ENCODE measurements at places on chromosomes 5 and 9. TPM values are rescaled to one million over a fixed set of nuclear protein-coding genes. Genes with fewer than 3 reads are reported as not detected.

GRCh38 chr5:82100303-82101077 lies 128.7 kb downstream of the ATG10 start:
- DNase-seq = peak; percentile 92

DNA sequence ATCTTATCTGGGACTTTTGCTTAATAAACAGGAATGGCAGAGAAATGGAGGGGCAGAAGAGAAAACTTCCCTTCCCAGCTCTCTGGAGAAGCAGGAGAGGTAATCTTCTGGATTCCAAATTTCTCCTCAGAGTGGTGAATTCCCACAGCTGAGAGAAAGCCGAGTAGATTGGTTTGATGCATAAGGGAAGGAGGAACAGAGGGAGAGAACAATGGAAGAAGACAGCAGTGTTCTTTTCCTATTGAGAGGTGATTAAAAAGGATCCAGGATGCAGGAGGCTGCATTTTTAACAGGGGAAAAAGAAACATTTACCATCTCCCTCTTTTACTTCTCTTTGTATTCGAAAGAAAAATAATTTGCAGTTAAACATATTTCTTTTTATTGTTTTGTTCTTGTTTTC lies 13.1 kb downstream of the SH3RF2 start:
- no peak for DNase-seq

CLINT1 gene
- total RNA-seq = 84.1 TPM

TMED9 gene
- total RNA-seq = 175 TPM

DNA sequence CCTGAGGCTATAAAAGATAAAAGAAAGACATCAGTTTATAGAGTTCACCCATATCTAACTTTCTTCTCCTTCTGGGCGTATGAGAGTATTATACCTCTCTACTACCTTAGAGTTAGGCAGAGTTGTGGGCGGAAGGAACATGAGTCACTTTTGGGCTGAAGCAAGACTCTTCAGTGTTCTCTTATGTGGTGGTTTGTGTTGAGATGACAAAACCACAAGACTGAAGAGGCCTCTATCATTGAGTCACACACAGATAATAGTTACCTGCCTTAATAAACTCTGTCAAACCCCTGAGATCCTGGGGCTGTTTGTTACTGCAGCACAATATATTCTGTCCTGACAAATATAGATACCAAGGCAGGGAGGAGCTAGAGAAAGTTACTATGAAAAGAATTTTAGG lies 184.2 kb downstream of the EFNA5 start:
- no peak for DNase-seq

DCAF10 gene
- 21.6 TPM for total RNA-seq

FBLL1 gene
- total RNA-seq = 0.84 TPM

ARID3C gene
- 0.48 TPM for total RNA-seq

GCNT4 gene
- total RNA-seq = 3.2 TPM

- no peak for DNase-seq
Measured at GRCh38 chr9:88742483-88742882, 207.5 kb downstream of the NXNL2 start.

SPINK5 gene
- total RNA-seq = 5.6 TPM

DNA sequence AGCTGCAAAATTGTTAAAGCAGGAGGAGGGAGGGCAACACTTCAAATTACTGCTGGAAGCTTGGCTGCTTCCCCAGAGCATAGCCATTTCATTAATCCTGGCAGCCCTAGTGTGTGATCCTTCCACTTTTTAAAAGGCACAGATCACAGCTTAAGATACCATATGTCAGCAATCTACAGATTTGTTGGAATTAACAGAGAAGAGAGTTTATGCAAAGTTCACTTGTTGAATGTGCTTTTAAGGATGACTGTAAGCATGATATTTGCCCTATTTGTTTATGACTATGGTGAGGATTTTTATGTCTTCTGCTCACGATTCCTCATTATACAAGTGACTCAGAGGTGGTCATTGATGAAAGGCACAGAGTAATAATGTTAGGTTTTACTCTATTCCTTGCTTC lies 156.0 kb upstream of the CDKN2B start:
- DNase-seq = no peak

GRCh38 chr9:5951686-5952211 lies 61.1 kb downstream of the MLANA start:
- DNase-seq = no peak

GRCh38 chr9:125744616-125745015 lies 2.6 kb upstream of the PBX3 start:
- DNase-seq = no peak

DNA sequence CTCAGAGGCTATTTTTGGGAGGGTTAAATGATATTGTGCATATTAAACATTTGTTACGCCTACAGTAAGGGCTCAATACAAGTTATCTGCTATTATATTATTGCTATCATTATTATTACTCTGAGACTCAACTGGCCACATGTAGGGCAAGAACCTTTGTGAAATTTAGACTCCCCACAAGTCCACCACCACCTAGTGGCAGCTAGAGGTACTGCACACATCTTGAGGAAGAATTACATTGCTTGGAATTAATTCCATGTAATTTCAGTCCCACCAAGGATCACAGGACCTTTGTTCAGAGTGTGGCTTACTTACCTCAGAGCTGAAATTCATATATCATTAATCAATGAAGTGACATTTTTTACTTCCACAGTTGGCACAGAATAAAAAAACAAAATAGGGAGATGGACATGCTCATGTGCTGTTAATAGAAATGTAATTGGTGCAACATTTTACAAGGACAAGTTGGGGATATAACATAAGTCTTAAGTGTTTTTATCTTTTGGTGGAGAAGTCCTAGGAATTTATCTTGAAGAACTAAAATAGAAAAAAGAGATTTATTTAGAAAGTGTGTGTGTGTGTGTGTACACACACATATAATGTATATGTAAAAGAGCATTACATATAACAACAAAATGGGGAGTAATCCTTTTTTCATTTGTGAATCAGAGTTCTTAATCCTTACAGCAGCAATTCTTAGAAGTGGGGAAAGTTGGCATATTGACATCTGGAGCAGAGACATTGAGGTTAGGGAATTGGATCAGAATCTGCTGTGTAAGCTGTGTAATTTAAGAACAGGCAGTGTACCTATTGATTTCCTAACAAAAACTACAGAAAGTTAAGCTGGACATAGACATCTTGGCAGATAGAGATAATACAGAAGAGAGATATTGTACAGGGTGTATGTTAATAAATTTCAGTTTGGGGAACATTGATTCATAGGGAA lies 11.2 kb downstream of the MSANTD3 start:
- no peak for DNase-seq

PCDHB6 gene
- 0.67 TPM for total RNA-seq

GRCh38 chr9:35341021-35341420 lies 148.9 kb upstream of the RUSC2 start:
- no peak for DNase-seq

CARTPT gene
- total RNA-seq = not detected

- DNase-seq = no peak
Measured at GRCh38 chr9:78863531-78863930, 566.6 kb downstream of the PSAT1 start.

DNA sequence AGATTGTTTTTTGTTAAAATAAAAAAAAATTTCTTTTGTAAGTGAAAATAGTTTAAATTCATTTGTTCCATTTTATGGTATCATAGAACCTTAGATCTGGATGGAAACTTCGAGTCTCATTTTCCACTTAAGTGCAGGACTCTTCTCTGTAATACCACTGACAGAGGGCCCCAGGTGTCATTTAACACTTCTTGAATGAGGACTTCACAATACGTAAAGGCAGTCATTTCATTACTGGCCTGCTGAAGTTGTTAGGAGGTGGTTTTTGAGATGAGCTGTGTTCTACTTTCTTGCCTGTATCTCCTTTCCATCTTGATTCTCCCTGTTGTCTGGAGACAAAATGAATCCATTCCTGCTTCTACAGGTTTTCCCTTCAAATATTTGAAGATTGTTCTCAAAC lies 455.3 kb downstream of the DMRT2 start:
- no peak for DNase-seq

GFI1B gene
- not detected for total RNA-seq

DNA sequence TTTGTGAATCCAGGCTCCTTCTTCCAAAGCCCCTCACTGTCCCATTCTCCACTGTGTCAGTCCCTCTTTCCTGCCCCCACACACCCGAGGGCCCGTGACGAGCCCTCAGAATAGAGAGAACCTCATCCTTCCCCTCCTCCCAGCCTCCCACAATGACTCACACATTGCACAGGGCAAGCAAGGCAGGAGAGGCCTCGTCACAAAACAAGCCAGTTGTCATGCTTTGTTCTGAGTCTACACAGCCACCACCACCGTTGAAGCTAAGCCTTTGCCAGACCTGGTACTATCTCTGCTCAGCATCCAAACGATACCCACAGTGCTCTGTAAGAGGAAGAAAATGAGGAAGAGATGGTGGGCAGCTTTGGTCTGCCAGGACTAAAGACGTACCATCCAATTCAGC lies 142.2 kb upstream of the ZNF366 start:
- no peak for DNase-seq

- DNase-seq = no peak
Measured at GRCh38 chr9:113963017-113963620, 87.0 kb downstream of the ZNF618 start.

DNA sequence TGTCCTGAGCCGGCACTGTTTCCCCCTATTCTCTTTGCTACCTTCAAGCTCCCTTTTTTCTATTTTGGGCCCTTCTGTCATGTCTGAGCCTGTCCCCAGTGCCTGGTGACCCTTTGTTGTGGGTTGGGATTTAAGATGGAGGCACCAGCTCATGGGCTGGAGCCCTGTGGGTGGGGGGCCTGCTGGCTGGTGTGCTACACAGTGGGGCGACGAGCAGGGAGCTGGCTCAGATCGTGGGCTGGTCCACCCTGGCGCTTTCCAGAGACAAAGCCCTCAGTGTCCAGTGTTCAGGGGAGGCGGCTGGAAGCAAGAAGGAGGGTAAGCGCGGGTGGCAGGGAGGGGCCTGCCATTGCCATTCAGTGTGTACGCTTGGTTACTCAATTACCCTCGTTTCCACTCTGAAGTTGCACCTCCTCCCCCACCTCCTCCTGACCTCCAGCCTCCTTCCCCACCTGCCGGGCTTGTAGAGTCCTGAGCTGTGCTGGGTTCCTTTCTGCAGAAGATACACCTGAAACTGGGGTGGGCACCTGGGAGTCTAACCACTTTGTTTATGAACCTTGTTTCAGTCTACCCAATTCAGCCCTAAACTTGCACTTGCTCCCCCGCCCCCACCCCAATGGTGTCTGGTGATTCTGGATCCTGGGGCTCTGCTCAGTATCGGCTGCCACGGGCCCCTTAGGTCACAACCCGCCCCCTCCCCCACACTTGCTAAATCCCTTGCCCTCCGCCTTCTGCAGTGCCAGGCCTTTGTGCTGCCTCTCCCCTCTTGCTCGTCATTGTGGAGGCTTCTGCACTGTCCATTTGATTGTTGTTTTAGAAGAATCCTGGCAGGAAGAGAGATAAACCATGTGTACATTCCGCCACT lies 49.9 kb downstream of the MVB12B start:
- no peak for DNase-seq

GRCh38 chr9:77899679-77900354 lies 131.8 kb downstream of the GNAQ start:
- peak; percentile 77 for DNase-seq

- no peak for DNase-seq
Measured at GRCh38 chr9:34884747-34885189, 73.3 kb upstream of the PHF24 start.

- DNase-seq = no peak
Measured at GRCh38 chr9:16356196-16356765, 514.2 kb downstream of the BNC2 start.

- no peak for DNase-seq
Measured at GRCh38 chr5:99379187-99379586, 450.4 kb upstream of the CHD1 start.

PCA3 gene
- not detected for total RNA-seq

OSMR gene
- total RNA-seq = 46.7 TPM

- DNase-seq = no peak
Measured at GRCh38 chr9:36550135-36550534, 22.6 kb upstream of the MELK start.

GARIN3 gene
- not detected for total RNA-seq

CNTNAP3B gene
- total RNA-seq = 4.9 TPM

DNA sequence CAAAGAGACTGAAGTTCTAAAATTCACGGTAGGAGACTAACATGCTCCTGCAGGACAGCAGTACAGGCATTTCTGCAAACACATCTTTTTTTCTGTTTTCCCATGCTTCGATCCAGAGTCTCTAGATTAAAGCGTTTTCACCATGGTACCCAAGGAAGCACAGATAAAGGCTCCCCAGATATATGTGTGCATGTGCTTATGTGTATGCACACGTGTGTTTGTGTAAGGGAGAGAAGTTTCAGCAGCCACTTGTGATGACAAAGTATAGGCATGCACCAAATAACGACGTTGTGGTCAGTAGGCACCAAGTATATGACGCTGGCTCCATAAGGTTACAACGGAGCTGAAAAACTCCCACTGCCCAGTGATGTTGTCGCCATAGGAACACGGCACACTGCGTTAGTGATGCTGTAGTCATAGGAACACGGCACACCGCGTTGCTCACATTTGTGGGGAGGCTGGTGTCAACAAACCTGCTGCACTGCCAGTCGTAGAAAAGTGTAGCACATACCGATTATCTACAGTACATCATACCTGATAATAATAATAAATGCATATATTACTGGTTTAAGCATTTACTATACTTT lies 21.7 kb downstream of the MED10 start:
- no peak for DNase-seq

HK3 gene
- not detected for total RNA-seq

DNA sequence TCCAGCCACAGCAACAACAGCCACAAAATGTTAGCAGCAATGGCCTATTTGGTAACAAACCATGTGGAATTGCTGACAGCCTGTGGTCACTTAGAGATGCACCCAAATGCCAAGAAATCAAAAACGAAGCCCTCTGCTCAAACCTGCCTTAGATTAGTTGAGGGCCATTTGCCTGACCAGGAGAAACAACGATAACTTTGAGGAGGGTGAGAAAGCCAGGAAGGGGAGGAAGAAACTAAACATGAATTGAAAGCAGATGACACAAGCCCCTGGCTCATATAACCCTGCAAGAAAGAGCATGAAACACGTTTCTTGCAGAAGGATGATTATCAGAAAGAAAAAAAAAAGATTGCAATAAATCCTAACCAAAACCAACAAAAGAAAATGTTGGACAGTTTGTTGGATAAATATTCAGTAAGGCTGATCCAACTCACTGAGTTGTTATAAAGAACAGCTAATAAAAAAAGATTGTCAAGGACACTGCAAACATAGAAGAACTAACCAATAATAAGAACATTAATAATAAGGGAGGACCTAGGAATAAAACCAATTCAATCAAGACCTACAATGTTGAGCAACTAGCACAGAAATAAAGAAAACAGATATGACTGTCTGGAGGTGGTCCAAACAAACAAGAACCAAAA lies 140.5 kb upstream of the SLC30A5 start:
- no peak for DNase-seq

OBP2A gene
- not detected for total RNA-seq

LCN2 gene
- 283 TPM for total RNA-seq

DNA sequence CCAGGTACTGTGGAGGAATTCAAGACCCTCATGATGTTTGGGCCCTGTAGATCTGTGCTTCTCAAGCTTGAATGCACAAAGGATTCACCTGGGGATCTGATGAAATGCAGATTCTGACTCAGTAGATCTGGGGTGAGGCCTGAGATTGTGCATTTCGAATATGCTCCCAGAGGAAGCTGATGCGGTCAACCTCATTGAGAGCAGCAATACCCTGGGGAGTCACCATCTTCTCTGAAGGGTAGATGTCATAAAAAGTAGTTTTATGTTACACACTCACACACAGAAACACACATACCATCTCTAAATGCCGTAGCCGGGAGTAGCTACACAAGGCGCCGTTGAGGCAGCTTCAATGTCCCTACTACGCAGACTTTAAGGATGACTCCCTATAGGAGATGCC lies 55.8 kb upstream of the CPEB4 start:
- no peak for DNase-seq

FSD1L gene
- total RNA-seq = 4.9 TPM

- no peak for DNase-seq
Measured at GRCh38 chr9:123028136-123028535, 5.3 kb upstream of the GPR21 start.
